ENCODE measurements at places on chromosomes 12 and 14. TPM values are rescaled to one million over a fixed set of nuclear protein-coding genes. Genes with fewer than 3 reads are reported as not detected.

DNA sequence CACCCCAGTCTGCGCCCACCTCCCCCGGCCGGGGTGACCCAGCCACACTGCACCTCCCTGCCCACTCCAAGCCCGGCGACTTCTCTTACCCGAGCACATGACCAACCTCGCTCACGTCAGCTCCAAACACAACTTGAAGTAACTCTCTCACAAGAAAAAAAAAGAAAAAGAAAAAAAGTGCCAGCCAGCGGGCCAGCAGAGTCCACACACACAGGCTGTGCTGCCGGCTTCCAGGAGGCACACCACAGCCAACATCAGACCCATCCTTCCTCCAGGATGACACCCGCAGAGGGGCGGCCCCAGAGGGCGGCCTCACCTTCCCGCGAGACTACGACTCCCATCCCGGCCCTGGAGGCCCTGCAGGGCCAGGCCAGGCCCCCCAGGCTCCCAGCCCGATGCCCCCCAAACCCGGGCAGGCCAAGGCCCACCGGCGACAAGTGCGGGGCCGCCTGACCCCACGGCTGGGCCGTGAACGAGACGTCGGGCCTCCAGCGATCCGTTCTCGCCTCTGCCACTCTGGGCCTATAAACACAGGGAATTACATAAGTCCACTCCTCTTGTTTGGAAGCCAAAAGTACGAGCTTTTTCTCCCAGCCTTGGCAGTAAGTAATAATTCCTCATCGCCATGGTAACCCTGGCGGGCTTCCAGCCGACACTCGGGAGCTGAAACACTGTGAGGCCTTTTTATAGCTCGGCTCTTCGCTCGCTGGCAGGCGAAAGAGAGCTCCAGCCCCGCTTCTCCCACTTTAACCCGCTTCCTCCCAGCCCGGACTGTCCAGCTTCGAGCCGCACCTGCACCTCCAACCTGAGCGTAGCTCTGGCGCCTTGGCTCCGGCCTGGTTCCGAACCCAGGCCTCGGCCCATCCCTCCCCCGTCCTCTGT, 49.1 kb downstream of the NCOR2 start:
- H3K4me1 ChIP-seq = peaks cover 19% of the 10 kb centered on the region
- H3K27ac ChIP-seq = peak overlapping the region; percentile 95
- peak overlapping the region; percentile 24 for H3K4me3 ChIP-seq
- H3K27me3 ChIP-seq = no peaks in the 10 kb centered on the region

GRCh38 chr12:563250-563781, 99.9 kb downstream of the NINJ2 start:
- H3K4me3 ChIP-seq = no peak overlapping the region
- DNase-seq = no peak

GRCh38 chr14:21543521-21543960, 17.4 kb upstream of the SALL2 start:
- no peak overlapping the region for H3K27ac ChIP-seq
- H3K36me3 ChIP-seq = no peaks in the 10 kb centered on the region
- no peaks in the 10 kb centered on the region for H3K27me3 ChIP-seq
- H3K4me3 ChIP-seq = no peak overlapping the region
- no peaks in the 10 kb centered on the region for H3K4me1 ChIP-seq

EFCAB11 gene
- 5.6 TPM for total RNA-seq

GRCh38 chr14:51209457-51209856, 30.6 kb upstream of the TMX1 start:
- H3K27me3 ChIP-seq = no peaks in the 10 kb centered on the region
- DNase-seq = no peak
- no peaks in the 10 kb centered on the region for H3K36me3 ChIP-seq

MMP19 gene
- 15.9 TPM for total RNA-seq

- no peak overlapping the region for H3K4me3 ChIP-seq
- H3K4me1 ChIP-seq = no peaks in the 10 kb centered on the region
- H3K36me3 ChIP-seq = no peaks in the 10 kb centered on the region
- no peak for DNase-seq
- H3K27ac ChIP-seq = no peak overlapping the region
Measured at GRCh38 chr14:23604675-23605170, 26.1 kb upstream of the JPH4 start.

- H3K36me3 ChIP-seq = no peaks in the 10 kb centered on the region
- H3K27ac ChIP-seq = no peak overlapping the region
- no peak overlapping the region for H3K4me3 ChIP-seq
Measured at GRCh38 chr12:2550561-2551411, 244.0 kb upstream of the FKBP4 start.

DNA sequence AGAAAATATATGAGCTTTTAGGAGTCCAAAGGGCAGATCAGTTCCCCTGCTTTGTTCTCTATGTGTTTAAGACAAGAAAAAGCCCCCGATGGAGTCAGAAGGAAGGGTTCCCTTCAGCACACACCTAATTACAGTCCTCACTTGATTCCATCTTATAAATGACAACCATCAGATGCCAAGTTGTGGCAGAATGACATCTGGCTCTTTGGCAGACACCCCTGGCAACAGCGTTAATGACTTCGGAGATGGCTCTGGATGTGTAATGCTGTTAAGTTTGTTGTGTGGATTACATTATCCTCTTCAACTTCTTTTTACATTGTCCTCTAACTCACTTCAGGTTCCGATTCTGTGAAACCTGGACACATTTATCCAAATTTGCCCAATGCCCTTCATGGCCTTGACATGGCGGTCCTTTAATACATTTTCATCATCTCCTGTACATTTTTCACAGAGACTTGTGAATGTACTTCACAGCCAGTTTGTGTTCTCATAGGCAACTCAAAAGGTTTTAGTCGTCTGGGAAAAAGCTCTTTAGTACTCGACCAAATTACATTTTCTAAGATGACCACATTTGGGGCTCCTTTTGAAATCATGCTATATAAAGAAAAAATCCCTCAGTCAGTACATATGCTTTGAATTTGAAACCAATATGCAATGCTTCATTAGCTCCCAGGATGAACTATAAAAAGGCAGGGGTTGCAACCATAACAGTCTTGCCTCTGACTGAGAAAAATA, 667.8 kb downstream of the NOVA1 start:
- no peak overlapping the region for H3K4me3 ChIP-seq
- H3K4me1 ChIP-seq = no peaks in the 10 kb centered on the region
- no peak overlapping the region for H3K27ac ChIP-seq
- DNase-seq = no peak

- peaks cover 3% of the 10 kb centered on the region for H3K4me1 ChIP-seq
- H3K27ac ChIP-seq = peak overlapping the region; percentile 74
Measured at GRCh38 chr14:51069055-51069454, 25.9 kb downstream of the TRIM9 start.

DNA sequence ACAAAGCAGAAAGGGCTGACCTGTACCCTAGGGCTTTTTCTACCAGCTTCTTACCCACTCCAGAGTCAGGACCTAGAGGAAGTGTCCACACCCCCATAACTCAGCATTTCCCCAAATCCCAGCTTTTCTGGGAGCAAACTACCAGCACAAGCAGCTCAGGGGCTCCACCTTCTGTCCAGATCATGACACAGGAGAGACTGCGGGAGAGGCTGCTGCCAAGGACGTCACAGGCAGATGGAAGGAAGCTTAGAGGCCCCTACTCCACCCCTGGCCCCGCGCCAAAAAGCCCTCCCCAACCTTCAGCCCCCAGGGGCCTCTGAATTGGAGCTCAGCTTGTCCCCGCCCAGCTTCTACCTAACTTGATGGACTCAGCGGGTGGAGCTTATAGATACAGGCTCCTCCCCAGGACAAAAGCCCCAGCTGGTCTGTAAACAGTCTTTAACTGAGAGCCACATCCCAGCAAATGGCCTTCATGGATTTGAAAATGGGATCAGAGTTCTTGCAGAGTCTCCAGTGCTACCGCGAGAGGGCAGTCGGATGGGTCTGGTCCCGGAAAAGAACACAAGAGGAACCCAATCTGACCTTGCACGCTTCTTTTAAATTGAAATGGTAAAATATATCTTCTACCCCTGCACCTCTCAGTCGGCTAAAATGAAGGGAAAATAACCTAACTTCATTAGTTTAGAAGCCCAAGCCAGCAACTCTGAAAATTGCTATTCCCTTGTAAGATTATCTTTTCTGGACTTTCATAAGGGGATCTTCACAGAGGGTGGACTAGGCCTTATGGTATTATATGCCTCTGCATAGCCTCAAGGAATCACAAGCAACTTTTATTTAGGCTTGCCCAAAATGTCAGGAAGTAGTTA, 6.8 kb upstream of the BAZ2A start:
- H3K27ac ChIP-seq = peak overlapping the region; percentile 90
- no peaks in the 10 kb centered on the region for H3K36me3 ChIP-seq
- H3K27me3 ChIP-seq = no peaks in the 10 kb centered on the region
- H3K4me1 ChIP-seq = peaks cover 19% of the 10 kb centered on the region
- peak overlapping the region; percentile 73 for H3K4me3 ChIP-seq
- peak; percentile 100 for DNase-seq

All from uterus (tissue), 4 donors.